ENCODE measurements at places on chromosomes 7 and 10.

- DNase-seq, result no peak
These were observed 316.4 kb upstream of the IGFBP3 start for GRCh38 chr7:46237466-46237865.

- DNase-seq, result no peak
These were observed 5.0 kb downstream of the ZYX start for GRCh38 chr7:143385891-143386781.

GRCh38 chr10:96222441-96222840 lies 48.9 kb downstream of the BLNK start:
- no peak for DNase-seq

- peak; percentile 73 for DNase-seq
These were observed 41.5 kb upstream of the BNIP3 start for GRCh38 chr10:132023092-132023811.

DNA sequence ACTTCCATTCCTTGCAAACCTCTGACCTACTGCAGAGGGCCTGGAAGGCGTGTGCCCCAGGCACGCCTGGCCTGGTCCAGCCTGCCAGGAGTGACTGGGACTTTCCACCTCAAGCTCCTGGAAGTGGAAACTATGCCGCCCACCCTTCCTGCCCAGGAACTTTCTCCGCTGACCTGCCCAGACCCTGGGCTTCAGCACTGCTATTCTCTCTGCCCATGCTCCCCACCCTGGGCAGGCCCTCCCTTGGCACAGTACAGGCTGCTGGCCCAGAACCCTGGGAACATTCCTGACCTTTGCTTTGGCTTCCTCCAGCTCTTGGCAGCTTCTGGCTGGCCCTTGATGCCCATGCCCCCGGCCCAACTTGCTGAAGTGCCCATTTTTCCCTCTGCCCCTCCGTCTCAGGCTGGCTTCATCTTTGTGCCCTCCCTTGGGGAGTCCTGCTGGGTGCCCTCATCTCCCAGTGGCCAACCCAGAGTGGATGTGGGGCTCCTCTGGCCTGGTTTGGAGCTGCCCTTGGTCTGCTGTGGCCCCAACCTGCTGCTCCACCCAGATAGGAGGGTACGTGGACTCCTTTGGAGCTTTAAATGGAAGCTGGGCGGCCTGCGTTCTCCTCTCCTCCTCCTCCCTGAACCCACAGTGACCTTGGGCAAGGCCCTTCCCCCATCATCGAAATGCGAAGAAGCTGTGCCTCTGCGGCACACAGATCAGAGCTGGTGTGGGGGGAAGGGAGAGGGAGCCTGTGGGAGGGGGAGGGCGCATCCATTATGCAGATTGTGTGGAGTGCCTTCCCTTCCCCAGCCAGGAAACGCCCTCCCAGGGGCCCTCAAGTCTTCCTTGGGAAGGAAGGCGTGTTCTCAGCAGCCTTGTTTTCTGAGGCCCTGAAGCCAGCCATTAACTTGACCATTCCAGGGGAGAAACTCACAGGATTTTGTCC lies 3.4 kb downstream of the MMRN2 start:
- DNase-seq, result no peak

DNA sequence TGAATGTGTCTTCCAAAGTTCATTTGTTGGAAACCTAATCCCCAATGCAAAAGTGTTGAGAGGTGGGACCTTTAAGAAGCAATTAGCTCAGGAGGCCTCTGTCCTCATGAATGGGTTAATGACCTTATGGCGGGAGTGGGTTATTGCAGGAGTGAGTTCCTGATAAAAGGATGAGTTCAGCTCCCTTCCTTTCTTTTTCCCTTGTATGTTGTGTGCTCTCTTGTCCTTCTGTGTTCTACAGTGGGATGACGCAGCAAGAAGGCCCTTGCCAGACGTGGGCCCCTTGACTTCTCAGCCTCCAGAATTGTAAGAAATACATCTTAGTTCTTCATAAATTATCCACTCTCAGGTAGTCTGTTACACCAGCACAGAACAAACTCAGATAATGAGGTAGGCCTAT lies 206.0 kb downstream of the DNAJC1 start:
- no peak for DNase-seq
